ENCODE measurements at places on chromosomes 11 and 22.
A peak's percentile ranks its signal among the peaks of the same experiment; 100 is the strongest.

GRCh38 chr22:18905540-18906409 lies at the start of gene DGCR6:
DGCR6 (plus strand) TSS chr22:18906320; CDS start chr22:18906375, 55 bp downstream.
- no peak for DNase-seq

- no peak for DNase-seq
Observed at GRCh38 chr11:103907548-103908455, 128.6 kb upstream of the DDI1 start.

DNA sequence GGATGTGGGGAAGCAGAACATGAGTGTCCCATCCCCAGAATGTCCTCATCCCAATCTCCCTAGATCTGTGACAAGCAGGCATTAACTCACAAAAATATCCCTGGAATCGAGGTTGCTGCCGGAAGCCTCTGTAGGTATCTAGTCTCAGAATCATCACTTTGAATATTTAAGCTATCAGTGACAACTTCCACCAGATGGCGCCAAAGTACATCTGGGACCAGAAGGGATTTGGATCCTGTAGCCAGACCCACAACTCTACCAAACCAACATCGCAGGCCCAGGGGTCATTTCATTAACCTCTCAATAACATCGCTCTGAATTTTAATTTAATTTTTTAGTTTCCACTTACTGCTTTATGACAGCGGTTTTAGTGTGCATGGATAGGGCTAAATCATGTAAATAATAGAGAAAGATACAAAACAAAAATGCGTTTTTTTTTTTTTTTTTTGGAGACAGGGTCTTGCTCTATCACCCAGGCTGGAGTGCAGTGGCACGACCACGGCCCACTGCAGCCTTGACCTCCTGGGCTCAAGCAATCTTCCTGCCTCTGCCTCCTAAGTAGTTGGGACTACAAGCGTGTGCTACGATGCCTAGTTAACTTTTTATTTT lies 1.1 kb upstream of the EXT2 start:
- peak; percentile 85 for DNase-seq

- no peak for DNase-seq
Observed at GRCh38 chr22:29316141-29316828, 788 bp upstream of the RASL10A start.

GRCh38 chr22:40491990-40492631 lies 121.7 kb downstream of the SGSM3 start:
- no peak for DNase-seq

DNA sequence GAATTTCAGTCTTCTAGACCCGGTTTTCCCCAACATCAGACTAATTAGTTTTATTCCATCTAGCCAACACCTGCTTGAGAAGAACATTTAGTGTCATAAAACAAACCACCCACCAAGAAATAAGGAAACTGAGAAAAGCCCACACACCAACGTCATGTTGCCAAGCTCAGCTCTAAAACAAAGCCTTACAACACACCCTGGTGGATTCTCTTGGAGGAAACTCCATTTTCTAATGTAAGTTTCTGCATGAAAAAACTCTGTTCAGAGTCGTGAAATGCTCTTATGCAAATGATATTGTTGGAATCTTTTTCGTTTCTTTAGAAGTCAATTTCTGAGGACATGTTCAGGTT lies 105.0 kb upstream of the RAG2 start:
- DNase-seq, result no peak

DNA sequence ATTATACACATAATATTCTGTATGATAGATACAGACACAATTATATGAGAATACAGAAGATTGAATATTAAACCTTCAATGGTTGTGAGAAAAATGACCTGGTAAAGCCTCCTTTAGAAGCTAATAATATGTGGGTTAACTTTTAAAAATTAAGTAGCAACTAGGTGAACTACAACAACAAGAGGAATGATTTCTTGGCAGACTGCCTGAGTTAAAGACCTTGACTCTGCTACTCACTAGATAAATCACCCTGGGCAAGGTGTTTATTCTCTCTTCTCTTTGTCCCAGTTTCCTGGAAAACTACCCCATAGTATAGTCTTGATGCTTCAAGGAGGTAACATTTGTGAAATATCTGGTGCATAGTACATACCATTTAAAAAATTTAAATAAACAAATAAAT lies 519.6 kb upstream of the TENM4 start:
- DNase-seq, result no peak

DNA sequence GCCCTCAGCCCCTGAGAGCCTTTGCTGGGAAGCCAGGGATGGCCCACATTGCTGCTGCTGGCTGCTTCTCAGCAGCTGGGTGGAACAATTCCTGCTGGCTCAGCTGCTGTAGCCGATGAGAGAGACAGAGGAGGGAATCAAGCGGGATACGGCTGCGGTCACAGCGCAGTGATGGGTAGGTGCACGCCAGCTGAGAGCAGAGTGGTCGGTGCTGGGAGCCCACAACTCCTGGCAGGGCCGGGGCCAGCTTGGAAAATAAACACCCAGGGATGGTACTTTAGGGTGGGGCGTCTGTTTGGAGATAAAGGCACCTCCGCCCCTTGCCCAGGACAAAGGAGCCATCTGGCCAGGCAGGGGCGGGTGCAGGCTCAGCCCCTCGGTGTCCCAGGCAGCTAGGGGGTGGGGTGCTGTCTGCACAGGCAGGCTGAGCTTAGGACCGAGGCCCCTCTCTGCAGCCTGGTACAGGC lies 480.5 kb downstream of the MIAT start:
- DNase-seq, result no peak

- DNase-seq, result no peak
Observed at GRCh38 chr22:48695251-48695650, 1132.4 kb downstream of the BRD1 start.

DNA sequence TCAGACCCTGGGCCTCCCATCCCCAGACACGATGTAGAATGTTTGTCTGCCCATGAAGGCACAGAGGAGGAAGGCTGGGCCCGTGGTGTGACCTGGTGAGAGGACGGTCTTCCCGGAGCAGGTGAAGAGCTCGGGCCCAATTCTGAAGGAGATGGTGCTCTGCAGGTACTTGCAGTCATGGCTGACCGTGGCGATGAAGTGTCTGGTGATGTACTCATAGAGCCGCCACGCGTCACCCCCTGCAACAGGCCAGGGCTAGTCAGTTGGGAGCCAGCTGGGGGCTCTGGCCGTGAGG lies 10.0 kb upstream of the PPM1F start:
- DNase-seq, result no peak

- no peak for DNase-seq
Observed at GRCh38 chr11:62782753-62783152, 4.4 kb upstream of the TMEM179B start.

DNA sequence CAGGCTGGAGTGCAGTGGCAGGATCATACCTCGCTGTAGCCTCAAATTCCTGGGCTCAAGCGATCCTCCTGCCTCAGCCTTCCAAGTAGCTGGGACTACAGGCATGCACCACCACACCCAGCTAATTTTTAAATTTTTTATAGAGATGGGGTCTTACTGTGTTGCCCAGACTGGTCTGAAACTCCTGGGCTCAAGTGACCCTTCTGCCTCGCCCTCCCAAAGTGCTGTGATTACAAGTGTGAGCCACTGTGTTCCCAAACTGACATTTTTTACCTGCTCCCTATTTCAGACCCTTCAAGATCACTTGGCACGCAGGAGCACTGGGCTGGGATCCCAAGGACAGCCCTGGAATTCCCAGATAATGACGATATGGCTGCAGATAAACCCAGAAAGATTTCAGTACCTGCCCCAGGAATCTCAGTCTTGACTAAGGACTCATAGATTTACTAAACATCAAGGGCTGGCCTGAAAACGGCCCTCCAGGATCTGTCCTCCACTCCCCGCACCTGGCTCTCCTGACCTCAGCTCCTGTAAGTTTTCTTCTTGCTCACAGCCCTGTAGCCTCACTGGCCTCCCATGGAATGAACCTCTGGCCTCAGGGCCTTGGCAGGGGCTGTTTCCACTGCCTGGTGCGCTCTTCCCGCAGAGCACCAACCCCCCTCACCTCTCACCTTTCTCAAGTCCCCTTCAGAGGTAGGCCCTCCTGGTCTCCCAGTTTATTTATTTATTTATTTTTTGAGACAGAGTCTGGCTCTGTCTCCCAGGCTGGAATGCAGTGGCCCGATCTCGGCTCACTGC lies 3.6 kb upstream of the CSNK1E start:
- no peak for DNase-seq

DNA sequence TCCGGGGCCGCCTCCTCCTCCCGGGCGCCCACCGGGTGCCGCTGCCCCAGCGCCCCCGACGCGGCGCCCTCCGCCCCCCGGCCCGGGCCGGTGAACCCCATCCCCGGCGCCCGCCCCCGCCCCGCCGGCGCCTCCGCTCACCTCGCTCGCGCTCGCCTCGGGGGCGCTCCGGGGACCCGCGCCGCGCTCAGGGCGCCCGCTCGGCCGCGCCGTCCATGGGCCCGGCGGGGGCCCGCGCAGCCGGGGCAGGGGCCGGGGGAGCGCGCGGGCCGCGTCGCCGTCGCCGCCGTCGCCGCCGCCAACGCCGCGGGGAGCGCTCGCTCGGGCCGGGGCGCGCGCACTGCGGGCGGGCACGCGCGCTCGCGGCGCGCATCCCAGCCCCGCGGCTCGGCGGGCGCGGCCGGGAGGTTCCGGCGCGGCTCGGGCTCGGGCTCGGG lies 293 bp downstream of the DUSP8 start:
- DNase-seq, result no peak

- DNase-seq, result peak; percentile 90
Observed at GRCh38 chr11:78647986-78648875, 73.6 kb upstream of the NARS2 start.

DNA sequence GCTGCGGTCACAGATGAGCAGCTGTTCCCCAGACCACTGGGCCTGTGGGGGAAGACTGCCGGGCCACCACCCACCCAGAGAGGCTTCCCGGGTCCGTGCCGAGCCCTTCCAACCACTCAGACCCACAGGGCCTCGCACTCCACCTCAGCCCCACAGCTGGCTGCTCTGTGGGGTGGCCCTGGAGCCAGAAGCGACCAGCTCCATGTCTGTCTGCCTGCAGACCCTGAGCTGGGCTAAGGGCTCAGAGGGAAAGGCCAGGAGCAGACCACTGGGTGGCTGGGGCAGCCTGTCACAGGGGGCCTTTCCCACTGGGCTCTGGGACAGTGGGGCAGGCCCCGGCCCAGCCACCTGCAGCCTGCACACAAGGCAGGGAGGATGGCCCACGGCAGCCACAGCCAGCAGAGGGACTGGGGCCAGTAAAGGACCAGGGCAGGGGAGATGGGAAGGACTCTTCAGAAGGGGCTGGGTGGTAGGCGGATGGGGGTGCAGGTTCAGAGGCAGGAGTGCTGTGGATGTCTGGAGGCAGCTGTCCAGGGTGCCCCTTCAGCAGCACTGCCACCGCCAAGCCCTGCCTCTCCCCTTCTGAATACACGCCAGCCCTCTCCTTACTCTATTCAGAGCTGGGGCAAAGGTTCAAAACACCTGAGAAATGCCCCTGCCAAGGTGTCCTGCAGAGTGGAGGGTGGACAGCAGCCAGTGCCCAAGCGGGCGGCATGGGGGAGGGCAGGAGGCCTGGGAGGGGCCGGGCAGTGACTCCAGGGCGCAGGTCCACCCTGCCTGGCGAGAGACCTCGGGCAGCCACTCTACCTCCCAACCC lies 32.2 kb downstream of the GNB1L start:
- no peak for DNase-seq

DNA sequence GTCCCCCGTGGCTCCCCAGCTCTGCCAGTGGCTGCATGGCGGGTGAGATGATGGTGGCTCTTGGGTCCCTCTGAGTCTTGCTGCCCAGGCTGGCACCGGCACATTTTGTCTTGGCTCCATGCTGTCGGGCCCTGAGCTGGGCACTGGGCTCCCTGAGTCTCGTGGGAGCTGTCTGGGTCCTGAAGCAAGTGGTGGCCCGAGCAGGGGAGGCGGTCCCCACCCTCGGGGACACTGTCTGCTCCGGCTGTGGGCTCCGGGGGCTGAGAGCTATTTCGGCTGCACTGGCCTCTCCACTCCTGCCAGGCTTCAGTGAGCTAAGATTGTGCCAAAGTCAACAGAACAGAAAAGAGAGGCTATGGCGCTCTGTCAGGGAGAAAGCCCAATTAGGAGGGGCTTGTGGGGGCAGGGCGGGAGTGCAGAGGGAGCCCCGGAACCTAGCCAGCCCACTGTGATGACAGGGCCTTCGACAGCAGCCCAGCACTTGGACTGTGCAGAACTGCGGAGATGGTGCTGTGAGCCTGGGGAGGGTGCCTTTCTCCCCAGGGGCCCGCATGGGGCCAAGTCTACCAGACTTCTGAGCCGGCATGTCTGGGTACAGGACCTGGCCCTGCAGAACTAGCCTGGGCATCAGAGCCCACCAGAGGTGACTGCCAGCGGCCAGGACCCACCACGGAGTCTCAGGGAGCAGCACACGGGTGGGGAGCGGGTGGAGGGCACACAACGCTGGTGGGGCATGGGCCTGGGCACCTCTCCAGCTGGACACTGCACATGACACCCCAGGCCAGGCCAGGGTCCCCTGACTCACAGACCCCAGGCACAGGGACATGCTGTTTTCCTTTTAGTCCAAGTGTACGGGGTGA lies 38.0 kb downstream of the RTN4R start:
- no peak for DNase-seq

- DNase-seq, result no peak
Observed at GRCh38 chr22:44369916-44370801, 57.4 kb upstream of the SHISAL1 start.

DNA sequence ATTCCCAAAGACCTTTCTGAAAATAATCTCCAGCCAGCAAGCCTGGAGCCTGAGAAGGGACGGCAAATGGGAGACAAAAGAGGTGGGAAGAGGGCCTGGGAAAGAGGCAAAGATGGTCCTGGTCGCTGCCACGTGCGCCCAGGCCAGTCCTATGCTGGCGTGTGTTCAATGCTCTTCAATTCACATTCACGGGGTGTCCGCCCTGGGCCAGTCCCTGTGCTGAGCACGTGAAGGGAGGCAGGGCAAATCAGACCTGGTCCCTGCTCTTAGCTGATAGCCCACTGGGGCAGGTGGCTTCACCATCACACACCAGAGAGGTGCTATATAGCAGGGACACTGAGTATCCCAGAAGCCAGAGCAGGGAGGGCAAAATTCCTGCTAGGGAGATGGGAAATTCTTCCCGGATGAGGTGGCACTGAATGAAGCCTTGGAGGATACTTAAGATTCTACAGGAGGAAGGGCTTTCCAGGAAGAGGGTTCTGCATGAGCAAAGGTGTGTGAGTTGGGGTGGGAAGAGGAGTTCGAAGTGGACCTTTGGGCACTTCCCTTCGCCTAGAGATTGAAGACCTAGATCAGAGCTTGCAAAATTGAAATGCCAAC lies 148.2 kb downstream of the CHST1 start:
- DNase-seq, result no peak

GRCh38 chr11:1652771-1653540 lies 23.4 kb downstream of the KRTAP5-5 start:
- peak; percentile 53 for DNase-seq

GRCh38 chr11:131584785-131585592 lies 214.6 kb downstream of the NTM start:
- DNase-seq, result no peak

GRCh38 chr22:40486962-40487602 lies 116.7 kb downstream of the SGSM3 start:
- DNase-seq, result no peak

DNA sequence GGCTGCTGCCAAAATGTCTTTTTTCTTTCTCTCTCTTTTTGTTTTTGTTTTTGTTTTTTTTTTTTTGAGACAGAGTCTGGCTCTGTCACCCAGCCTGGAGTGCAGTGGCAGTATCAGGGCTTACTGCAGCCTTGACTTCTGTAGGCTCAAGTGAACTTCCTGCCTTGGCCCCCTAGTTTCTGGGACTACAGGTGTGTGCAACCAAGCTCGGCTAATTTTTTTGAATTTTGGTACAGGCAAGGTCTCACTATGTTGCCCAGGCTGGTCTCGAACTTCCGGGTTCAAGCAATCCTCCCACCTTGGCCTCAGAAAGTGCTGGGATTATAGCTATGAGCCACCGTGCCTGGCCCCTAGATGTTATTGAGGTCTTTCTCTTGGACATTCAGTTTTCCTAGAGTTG lies 2.2 kb upstream of the DDX10 start:
- no peak for DNase-seq
